ENCODE measurements at places on chromosomes 3 and 15.

GRCh38 chr3:112470788-112471187 is 28.5 kb downstream of the BTLA start:
- DNase-seq: no peak

- DNase-seq: no peak
Measured at GRCh38 chr15:28783873-28784272, 64.6 kb downstream of the GOLGA6L7 start.

- DNase-seq: no peak
Measured at GRCh38 chr3:23748398-23749110, 57.2 kb upstream of the UBE2E1 start.

GRCh38 chr3:32009957-32010356 is 28.4 kb downstream of the ZNF860 start:
- DNase-seq: no peak

- DNase-seq: no peak
Measured at GRCh38 chr15:68209735-68210408, 4.7 kb upstream of the CALML4 start.

DNA sequence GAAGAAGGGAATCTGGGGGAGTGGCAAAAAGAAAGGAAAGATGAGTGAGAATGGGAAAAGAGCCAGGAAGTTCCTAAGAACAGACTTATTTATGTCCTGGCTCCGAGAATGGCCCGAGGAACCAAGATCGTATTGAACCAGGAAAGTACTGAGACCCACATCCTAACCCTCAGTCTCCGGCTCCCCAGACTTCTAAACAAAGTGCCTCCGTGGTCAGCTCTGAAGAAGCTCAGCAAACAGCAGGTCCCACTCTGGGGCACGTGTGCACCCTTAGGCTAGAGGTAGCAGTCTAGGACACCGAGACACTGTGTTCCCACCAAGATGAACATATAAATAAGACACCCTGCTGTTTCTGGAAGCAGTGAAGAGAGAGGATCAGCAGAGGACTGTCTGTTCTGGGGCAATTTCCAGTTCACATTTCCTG is 307.4 kb downstream of the NTRK3 start:
- DNase-seq: no peak

DNA sequence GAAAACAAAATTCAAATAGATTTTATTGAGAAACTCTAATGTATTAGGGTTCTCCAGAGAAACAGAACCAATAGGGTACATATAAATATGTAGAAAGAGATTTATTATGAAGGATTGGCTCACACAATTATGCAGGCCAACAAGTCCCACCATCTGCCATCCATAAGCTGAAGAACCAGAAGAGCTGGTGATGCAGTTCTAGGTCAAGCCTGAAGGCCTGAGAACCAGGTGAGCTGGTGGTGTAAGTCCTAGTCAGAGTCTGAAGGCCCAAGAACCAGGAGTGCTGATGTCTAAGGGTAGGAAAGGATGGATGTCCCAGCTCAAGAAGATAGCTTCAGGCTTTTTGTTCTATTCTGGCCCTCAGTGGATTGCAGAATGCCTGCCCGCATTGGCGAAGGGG is 2.6 kb upstream of the NFKBIZ start:
- DNase-seq: no peak

- no peak for DNase-seq
Measured at GRCh38 chr15:99019558-99020540, 12.3 kb upstream of the PGPEP1L start.

DNA sequence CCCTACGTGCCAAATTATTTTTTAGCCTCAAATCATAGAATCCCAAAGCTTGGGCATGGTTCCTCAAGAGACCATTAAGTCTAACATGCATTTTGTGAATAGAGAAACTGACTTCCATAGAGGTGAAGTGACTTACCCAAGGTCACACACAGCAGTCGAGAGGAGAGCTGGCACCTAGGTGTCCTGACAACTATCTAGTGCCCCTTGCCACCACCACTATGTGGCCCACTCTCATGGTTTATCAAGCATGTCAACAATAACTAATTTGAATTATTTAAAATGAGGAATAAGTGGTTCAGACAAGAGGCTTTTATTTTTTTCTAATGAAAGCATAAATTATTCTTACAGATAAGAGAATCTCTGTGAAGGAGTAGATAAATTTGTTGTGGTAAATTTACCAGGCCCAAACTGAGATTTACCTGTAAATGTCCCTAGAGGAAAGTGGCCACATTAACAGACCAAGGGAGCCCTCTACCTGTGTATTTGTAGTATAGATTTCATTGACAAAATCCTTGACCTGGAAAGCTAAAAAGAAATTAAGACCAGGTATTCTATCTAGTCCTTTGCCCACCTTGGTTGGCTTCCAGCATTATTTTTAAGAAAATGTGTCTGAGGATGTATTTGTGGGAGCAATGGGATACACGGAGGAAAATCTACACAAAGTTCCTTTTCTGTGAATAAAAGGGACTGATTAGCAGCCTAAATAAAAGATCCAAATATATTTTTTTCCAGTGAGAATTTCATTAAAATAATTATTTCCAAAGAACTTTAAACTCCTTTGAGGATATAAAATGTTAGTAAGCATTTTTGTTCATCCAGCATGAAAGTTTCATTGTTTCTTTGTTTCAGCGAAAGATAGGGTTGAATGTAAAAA is 49.1 kb downstream of the IQCH start:
- peak; percentile 16 for DNase-seq

DNA sequence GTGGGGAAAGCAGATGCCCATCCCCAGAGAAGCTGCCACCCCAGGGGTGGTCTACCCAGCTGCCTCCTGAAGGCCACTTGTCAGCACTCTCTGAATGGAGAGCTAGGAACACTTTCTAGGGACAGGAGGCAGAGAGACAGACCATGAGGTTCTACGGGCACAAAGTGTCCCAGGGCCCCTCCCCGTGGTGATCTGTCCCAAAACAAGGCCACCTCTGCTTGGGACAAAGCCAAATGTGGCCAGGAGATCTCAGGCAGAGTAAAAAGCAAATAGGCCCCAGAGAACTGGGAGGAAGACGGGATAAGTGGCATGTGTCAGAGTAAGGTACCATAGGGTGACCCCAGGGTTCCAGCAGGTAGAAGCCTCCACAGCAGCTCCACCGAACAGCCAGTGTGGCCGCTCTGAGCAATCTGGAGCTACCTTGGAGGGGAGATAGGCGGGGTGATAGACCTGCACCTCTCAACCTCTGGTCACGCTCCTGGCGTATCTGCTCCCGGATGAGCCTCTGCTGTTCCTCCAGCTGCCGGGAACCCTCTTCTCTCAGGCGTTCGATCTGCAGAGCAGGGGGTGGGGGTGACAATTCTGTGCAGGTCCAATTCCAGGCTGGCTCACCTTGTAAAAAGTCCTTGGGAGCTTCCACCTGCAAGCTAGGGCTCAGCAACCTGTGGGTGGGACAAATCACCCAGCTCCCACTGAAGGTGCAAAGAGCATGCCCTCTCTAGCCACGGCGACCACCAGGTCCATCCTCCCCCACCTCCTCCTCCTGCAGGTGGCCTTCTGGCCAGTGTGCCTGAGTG is 6.2 kb downstream of the C15orf62 start:
- DNase-seq: no peak

DNA sequence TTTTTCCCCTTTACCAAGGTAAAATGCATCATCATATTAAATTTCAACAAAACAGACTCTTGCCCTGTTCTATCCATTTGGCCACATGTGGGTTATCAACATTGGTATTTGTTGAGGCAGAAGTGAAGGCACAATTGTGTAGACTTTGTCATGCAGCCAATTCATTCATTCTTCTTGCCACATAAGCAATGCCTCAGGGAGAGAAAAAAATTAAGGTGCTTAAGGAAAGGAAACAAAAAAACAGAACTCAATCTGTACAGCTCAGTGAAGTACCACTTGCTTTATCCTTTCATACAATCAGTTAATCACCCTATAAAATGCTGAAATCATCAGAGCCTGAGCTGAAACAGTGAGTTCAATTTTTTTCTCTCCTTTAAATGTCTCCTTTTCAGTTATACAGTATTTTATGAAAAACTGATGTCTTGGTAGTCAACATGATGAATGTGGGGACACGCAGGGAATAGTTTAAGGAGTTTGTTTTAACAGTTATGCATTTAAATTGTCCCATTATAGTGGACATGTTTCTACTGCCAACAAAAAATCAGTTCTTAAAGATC is 588.9 kb downstream of the MFSD1 start:
- no peak for DNase-seq

DNA sequence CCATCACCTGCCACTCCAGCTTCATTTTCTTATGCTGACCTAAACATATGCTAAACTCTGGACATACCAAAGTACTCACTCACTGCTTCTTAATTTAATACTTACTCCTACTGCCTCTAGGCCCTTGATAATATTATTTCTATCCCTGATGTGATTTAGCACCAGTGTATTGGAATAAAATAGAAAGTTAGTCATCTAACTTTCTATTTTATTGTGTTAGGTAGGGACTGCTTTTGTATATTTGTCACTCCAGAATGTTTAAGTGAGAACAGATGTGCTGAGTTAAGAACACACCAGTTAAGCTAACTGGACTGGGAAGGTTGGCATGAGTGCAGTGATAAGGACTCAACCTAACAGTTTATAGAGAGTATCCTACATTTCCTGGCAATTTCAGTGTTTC is 6.5 kb upstream of the CLDN16 start:
- no peak for DNase-seq

- no peak for DNase-seq
Measured at GRCh38 chr3:149020196-149020838, 29.0 kb downstream of the GYG1 start.

GRCh38 chr15:92074646-92075045 is 221.1 kb downstream of the SLCO3A1 start:
- no peak for DNase-seq

GRCh38 chr3:187319699-187320302 is 28.3 kb upstream of the MASP1 start:
- peak; percentile 60 for DNase-seq

DNA sequence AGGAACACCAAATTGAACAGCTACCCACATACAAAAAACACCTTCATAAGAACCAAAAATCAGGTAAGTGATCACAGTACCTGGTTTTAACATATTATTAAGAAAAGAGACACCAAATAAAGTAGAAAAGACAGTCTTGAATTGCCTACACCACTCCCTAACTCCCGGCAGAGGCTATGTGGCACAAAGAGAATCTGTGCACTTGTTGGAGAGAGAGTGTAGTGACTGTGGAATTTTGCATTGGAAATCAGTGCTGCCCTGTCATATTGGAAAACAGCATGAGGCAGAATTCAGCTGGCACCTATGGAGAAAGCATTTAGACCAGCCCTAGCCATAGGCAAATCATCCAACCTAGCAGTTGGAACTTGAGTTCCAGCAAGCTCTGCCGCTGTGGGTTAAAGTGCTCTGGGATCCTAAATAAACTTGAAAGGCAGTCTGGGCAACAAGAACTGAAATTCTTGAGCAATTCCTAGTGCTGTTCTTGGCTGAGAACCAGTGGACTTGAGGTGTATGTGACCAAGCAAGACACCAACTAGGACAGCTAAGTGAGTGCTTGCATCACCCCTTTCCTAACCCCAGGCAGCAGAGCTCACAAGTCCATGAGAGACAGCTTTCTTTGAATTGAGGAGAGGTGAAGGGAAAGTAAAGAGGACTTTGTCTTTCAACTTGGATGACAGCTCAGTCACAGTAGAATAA is 969.6 kb upstream of the ALCAM start:
- DNase-seq: no peak

DNA sequence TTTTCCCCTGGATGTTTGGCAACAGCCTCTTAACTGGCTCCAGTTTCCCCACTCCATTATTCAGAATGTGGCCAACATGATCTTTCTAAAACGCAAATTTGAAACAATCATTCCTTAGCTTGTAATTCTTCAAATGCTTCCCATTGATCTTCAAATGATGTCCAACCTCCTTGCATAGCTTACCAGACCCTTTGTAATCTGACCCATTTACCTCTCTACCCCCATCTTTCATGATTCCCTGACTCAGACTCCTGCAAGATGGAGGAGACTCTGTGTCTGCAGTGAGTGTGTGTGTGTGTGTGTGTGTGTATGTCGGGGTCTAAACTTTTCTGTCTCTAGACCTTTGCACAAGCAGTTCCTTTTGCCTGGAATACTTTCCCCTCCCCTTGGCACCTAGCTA is 515.7 kb upstream of the PROK2 start:
- DNase-seq: no peak

DNA sequence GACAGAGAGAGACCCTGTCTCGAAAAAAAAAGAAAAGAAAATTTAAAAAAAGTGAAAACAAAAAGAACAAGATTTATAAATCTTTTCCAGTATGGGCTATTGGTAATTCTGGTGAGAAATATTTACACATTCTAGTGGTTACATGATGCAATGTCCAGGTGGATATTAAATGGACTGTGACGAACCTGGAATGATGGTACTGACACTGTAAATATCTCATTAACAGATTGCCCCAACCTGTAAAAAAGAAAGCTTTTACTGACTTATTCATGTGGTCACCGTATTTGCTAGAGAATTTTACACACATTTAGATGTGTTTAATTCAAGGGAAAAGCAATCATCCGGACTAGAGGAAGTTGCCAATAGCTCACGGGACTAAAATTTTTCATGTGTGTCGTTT is 162.1 kb upstream of the LRIG1 start:
- DNase-seq: no peak

- DNase-seq: no peak
Measured at GRCh38 chr15:53910236-53910849, 67.9 kb upstream of the UNC13C start.

- DNase-seq: no peak
Measured at GRCh38 chr3:109570408-109570807, 233.1 kb upstream of the DPPA4 start.

DNA sequence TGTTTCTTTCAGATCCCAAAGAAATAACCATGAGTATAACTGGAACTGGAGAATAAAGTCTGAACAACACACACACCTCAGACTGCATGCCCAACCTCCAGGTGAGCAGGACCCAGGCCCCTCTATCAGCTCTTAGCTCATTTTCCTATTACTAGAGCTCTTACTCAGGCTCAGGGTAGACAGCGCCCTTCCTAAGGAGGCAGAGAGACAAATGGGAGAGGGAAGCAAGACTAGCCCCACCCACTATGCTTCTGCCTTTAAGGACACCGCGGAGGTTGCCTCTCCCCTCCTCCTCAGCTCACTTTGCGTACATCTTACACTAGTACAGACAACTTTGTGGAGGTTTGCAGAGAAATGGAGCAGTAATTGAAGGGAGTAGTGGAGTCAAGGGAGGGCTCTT is 44.0 kb upstream of the GLCE start:
- DNase-seq: no peak

DNA sequence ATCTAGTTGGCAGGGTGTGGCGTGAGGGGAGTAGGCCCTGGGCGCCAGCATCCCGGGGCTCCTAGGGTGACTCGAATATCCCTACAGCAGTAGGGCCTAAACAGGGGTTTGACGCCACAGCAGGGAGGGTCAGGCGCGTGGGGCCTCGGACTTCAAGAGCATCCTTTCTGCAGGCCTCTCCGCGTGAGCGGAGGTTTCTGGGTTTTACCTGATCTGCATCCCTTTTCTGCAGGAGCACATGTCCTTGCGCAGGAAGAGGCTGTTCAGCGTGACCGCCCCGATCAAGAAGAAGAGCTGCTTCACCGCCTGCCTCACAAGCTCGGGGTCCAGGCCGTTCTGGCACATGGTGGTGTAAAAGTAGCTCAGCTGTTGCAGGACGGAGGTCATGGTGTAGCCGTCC is 13.5 kb upstream of the GNB5 start:
- no peak for DNase-seq
